GM12892 (cell line): ENCODE measurements at places on chromosomes 4 and X.

DNA sequence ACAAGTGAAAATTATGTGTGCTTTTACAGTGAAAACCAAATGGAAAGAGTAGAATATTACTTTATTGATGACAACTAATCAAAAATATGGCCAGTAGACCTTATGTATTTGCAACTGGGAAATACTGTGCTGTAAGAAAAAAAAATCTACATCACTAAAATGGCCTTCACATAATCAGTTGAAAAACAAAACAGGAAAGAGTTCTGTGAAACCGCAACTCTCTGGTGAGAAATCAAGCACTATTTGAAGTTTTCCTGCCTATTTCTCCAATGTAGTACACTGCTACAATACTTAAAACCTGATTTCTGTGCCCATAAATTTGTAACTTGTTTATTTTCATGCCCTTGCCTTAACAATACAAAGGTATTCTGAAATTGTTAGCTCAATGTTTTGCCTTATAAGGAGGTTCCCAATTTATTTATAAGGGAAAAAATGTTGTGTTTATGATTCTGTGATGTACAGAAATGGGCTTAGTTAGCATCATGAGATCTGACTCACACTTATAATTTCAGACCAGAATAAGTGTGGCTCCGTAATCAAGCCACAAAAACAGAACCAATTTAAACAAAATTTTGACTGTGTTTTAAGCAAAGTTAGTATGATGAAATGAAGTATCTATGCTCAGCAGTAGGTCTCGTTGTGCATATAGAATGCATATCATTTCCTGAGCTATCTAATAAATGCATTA, 147.1 kb downstream of the FAT4 start:
- DNase-seq: no peak

DNA sequence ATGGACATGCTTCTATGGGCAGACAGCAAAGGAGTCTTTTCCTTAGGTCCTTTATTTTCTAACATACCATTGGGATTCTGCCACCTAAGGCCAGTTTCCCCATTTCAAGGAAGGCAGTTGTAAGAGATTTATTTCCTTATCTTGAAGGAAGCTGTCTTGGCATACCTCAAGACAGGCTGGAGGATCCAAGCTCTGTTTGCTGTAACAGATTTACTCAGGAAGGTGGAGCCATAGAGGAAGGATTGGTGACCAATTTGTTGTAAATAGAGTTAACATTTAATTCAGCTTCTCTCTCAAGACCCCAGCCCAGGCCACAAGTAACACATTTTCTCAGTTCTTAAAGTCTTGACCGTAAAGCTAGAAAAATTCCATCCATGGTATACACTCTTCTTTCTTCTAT, 131.6 kb upstream of the TENM3 start:
- no peak for DNase-seq

DNA sequence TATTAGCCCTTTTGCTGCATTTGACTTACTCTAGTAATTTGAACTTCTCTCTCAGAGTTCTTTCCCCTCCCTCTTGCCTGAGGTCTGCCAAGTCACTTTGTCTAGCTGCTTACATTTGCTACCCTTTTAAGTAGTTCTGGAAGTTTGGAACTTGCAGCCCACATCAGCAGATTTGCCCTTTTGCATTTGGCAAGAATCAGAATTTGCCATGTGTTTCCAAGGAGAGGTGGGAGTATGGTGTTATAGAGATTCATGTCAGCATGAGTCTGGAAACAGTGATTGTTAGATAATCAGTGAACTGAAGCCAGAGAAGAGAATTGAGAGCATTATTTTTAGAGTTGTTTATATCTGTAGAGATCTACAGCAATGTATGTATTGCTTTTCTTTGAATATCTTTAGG, 52.1 kb downstream of the KLHL34 start:
- no peak for DNase-seq

DNA sequence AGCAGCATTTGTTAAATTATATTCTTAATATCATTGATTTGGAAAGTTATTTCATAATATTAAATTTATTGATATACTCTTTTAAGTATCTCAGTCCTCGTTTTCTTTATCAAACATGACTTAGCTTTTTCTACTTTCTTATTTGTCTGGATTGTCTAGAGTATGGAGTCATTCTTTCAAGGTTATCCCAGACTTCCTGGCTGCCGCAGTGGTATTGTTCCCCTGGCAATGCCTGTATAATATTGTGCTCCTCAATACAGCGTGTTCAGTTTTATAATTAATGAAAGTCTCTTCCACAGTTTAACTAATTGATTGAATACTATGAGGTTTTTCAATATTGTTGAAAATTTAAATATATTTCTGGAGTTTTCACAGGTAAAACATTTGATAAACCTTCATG, 310.9 kb downstream of the ANKRD50 start:
- DNase-seq: no peak

DNA sequence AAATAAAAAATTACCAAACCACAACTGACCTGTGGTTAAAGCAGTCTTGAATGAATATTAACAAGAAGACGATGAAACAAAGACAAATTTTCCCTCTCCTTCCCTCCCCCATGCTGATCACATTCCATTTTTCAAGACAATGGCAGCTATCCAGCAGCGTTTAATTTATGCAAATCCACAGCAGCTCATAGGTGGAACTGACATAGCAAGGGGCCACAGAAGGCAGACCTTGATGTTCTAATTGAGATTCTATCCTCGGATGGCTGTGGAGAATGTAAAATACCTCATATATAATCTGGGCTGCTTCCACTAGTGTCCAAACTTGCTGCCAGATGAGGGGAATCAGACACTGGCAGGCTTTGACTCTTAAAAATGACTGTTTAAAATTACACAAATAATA, 211.5 kb downstream of the CHRDL1 start:
- DNase-seq: no peak

GRCh38 chr4:26218677-26219605, 101.9 kb upstream of the RBPJ start:
- DNase-seq: no peak

DNA sequence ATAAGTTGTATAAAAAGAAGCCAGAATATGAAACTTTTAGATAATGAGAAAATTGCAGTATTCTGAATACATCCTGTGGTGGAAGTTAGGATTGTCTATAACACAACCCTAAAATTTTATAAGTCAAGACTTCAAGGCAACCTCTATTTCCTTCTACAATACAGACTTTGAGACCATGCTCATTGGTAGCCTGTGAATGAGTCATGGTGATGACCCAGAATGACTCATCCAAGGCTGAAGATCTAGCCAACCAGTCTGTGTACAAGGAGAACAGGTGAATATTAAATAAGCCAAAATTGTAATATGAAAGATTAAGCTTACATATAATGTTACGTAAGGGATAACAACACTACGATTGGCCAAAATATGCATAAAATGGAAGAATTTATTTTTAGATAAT, 475.9 kb upstream of the GALNT7 start:
- DNase-seq: no peak

GRCh38 chr4:180696460-180697092, 1546.6 kb upstream of the TENM3 start:
- no peak for DNase-seq

DNA sequence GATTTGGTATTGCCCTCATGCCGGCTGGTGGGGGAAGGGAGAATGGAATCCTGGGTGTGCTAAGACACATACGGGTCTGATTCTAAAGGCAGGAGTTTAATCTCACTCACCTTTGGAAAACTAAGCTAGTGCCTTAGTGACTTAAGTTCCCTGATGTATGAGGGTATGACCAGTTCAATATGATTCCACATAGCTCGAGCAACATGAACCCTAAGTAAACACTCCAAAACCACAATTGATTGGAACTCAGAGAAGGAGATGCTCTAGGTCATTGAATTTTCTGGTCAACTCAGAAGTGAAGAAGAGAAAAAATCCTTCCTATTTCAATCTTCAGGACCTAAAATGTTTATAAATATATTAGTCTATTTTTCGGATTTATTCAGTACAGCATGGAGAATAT, 420.1 kb upstream of the INTU start:
- no peak for DNase-seq

DNA sequence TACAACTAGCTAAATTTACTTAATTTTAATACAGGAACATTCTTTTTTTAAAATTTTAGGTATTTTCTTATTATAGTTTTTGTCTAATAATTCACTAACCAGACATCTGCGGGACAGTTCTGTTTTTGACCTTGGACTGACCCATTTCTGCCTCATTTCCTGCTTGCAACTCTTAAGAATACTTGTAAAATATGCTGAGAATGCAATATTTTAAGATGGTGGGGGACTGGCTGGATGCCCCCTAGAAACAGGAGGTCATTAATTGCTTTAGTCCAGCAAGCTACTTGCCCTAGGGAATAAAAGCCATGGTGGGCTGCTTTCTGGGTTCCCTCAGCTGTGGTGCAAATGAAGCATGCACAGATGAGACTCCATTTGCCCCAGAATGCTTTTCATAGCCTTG, 2348.4 kb downstream of the PCDH7 start:
- no peak for DNase-seq

DNA sequence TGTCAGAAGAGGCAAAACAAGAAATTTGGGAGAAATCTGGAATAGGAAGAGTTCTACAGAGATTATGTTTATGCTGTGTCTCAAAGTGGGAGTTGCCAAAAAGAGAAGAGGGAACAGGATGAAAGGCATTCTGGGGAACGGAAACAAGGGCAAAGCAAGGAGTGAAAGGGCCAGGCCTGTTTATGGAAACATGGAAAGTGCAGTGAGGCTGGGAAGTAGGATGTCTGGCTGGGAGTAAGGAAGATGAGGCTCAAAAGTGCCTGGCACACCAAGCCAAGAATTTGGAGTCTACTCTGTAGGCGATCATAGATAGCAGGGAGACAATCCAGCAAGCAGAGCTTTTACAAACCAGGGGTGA, 1.8 kb upstream of the CUL4B start:
- no peak for DNase-seq

DNA sequence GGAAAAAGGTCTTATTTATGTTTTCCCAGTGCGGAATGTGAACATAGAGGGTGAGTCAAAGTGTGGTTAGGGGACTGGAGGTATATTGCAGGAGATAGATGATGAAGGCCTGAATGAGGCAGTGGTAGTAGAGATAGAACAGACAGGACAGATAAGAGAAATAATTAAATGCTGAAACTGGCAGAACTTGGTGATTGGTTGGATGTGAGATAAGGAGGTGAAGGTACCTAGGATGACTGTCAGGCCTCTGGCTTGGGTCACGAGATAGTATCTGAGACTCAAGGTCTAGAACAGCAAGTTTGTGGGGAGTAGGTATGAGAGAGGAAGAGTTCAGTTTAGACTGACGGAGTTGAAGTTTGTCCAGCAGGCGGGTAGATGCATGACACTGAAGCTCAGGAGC, 3.5 kb downstream of the MND1 start:
- DNase-seq: no peak

GRCh38 chr4:186027405-186027804, 41.6 kb upstream of the TLR3 start:
- DNase-seq: no peak

GRCh38 chrX:36684053-36684452, 324.1 kb upstream of the FAM47C start:
- DNase-seq: no peak

DNA sequence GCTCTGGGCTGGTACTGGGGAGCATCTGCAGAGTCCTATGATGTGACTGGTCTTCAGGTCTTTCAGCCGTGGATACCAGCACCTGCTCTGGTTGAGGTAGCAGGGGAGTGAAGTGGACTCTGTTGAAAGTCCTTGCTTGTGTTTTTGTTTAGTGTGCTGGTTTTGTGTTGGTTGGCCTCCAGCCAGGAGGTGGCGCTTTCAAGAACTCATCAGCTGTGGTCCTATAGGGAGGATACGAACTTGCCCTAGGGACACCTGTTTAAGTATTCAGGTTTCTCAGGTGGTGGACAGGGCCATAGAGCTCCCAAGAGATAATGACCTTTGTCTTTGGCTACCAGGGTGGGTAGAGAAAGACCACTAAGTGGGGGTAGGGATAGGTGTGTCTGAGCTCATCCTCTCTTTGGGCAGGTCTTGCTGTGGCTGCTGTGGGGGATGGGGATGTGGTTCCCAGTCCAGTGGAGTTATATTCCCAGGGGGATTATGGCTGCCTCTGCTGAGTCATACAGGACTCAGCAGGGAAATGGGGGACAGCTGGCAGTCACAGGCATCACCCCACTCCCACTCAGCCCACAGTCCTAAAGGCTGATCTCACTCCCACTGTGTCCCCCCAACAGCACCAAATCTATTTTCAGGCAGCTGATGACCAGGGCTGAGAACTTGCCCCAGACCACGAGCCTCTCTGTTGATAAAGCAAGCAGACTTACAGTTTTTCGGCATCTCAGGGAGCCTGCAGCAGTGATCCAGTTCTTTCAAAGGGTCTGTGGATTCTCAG, 24.1 kb downstream of the MSMO1 start:
- no peak for DNase-seq
